ENCODE measurements at places on chromosomes 16 and 17.
A peak's percentile ranks its signal among the peaks of the same experiment; 100 is the strongest.

GRCh38 chr16:88769617-88770460 is 15.2 kb downstream of the PIEZO1 start:
- peak; percentile 39 for DNase-seq

DNA sequence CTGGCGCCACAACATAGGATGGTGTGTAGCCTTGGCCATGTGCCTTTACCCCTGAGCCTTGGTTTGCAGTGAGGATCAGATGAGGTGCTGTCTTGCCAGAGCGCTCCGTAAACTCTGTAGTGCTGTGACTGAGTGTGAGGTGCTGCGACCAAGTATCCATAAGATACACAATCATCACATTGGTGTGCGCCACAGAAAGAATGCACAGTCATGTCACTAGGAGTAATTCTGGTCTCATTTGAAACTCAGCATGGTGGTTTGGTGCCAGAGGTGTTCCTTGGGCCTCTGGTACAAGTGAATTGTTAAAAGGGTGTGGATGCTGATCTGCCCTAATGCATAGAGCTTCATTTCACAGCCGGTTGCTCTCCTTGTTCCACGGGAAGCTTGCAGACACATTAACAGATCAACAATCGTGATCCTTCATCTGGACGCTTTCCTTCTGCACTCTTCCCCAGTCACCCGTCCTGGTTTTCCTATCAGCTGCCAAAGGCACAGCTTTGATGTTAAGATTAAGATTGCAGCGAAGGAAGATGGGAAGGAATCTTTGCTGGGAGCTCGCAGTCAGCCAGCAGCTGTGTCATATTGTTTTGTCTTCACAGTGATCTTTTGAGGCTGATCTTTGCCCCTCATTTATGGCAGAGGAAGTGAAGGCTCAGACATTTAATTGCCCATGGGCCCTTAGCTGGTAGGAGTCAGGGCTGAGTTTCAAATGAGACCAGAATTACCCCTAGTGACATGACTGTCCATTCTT is 79.1 kb downstream of the KSR1 start:
- peak; percentile 33 for DNase-seq

- peak; percentile 57 for DNase-seq
Measured at GRCh38 chr16:46629331-46630219, 8.4 kb upstream of the SHCBP1 start.

DNA sequence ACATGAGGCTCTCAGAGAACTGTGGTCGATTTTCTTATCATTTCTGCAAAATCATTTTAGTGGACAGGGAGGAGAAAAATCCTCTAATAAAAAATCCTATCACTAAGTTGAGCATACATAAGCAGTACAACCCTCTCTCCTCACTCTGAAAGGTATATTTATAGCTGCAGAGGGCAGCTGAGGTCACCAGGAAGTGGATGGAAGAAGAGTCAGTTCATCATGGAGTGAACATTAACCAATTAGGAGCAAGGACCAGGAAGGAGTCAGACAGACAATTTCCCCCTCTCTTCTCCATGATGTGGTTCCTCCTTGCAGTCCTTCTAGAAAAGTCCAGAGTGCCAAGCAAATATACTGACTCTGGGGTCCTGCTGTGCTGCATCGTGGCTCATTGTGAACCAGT is 253.7 kb downstream of the TOX3 start:
- DNase-seq = no peak

- DNase-seq = no peak
Measured at GRCh38 chr17:11267999-11268575, 27.1 kb downstream of the SHISA6 start.

DNA sequence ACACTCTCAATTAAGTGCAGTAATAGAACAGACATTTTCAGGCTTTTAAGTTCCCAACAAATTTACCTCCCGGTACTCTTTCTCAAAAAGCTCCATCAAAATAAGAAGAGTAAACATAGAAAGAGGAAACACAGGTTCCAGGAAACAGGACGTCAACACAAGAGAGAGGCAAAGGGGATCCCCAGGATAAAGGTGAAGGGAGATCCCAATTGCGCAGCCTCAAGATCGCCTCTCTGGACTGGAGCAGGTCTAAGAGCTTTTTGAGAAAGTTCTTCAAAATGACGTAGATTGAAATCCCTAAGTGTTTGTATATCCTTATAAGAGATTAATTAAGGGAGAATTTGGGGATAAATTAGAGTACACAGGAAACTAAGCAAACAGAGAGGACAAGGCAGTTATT is 3.9 kb upstream of the FXR2 start:
- no peak for DNase-seq

DNA sequence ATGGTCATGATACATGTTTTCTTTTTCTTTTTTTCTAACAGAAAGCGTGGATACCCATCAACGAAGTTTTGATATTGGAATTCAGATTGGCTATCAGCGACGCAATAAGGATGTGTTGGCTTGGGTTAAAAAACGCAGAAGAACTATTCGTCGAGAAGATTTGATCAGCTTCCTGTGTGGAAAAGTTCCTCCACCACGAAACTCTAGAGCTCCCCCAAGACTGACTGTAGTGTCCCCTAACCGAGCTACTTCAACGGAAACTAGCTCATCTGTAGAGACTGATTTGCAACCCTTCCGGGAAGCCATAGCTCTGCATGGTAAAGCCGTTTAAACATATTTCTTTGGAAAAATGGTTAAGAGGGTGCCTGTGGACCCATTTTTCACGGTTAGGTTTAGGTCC is 11.5 kb downstream of the HAPSTR1 start:
- no peak for DNase-seq

- no peak for DNase-seq
Measured at GRCh38 chr17:42392692-42393415, 4.6 kb upstream of the STAT3 start.

- no peak for DNase-seq
Measured at GRCh38 chr16:9128346-9129342, 37.2 kb downstream of the HAPSTR1 start.

- peak; percentile 67 for DNase-seq
Measured at GRCh38 chr17:72613806-72614292, 478.6 kb downstream of the SLC39A11 start.

GRCh38 chr16:78291604-78292003 is 192.2 kb downstream of the WWOX start:
- DNase-seq = no peak

DNA sequence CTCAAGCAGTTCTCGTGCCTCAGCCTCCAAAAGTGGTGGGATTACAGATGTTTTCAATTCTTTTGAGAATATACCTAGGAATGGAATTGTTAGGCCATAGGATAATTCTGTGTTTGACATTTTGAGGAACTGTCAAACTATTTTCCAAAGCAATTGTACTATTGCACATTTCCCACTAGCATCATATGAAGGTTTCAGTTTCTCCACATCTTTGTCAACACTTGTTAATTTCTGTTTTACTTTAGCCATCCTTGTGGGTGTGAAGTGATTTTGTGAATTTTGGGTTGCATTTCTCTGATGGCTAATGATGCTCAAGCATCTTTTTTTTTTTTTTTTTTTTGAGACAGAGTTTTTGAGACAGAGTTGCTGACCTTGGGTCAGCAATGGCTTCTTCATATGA is 6.2 kb downstream of the NT5M start:
- DNase-seq = no peak

DNA sequence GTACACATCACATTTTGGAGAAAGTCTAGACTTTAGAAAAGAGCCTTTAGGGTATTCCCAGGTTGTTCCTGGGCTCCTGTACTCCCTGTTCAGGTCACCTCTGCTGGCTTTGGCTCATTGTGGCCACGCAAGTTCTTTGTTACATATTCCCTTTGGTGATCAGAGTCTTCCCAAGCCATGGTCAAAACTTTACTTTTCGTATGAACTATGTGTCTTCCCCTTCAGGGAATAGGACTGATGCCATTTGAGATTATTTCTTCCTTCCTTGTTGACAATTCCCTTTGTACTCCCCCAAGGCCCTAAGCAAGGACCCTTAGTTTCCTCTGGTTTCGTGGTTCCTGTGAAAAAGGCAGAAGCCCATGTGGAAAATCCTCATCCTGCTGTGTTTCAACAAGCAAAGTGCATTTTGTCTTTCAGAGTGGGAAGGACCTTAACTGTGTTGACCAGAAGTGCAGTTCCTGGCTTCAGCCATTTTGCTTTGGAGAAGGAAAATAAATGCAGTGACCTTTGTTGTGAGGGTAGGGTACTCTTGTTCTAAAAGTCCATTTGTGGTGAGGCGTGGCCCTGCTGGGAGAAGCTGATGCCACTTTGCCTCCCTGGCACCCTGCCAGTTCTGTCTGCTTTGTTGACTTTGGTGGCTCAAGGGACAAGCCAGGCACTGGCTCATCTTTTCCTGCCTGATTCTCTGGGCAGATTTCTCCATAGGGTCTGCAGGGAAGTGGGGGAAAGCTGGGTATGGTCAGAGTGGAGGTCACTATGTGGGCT is 55.1 kb downstream of the ZNRF1 start:
- no peak for DNase-seq

DNA sequence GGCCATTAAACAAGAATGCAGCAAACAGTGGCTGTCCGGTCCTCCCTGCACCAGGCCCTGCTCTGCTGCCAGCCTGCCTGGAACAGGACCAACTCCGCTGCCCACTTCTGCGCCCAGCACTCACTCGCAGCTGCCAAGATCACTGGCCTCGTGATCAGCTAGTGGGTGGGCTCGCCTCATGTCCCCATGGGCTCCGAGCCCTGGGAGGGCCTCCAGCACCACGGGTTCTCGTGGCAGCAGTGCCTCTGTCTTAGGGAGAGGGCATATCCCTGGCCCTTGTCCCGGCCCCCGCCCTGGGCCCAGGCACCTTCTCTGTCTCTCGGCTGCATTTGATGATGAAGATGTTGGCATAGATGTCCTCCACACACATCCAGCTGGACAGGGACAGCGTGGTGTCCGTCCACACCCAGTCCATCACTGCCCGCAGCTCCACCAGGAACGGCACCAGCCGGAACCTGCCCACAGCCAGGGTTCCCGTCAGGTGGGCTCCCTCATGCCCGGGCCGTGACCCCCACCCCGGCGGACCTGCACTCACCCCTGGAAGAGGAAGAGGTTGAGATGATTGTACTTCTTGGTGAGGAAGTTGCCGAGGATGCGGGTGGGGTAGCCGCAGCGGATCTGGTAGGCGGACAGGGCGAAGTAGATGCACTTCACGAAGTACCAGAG is 13.1 kb downstream of the CTU2 start:
- no peak for DNase-seq

DNA sequence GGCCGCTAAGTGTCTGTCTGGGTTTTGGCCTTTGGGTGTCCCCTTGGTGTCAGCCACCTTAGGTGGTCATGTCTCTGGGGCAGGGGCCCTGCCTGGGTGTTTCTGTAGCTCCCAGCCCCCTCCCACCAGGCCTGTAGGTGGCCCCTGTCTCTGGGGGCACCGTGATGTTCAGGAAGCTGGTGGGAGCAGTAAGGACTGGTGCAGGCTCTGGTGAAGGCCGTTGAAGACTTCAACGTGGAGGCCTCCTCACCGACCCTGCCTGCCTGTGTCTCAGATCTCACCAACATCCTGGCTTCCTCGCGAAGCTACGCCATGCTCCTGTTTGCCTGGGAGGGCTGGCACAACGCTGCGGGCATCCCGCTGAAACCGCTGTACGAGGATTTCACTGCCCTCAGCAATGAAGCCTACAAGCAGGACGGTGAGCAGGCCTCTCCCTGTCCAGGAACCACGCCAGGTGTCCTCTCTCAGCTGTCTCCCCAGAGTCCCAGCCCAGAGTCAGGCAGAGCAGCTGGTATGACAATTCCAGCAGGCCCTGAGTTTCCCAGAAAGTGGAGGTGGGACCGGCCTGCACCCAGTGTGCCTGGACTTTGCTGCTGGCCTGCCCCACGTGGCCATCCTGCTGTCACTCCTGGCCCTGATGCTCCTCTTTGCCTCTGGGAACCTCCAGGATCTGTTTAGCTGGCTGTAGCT is 2.8 kb downstream of the ACE start:
- DNase-seq = no peak

GRCh38 chr17:7711051-7711755 is 6.2 kb downstream of the EFNB3 start:
- no peak for DNase-seq

DNA sequence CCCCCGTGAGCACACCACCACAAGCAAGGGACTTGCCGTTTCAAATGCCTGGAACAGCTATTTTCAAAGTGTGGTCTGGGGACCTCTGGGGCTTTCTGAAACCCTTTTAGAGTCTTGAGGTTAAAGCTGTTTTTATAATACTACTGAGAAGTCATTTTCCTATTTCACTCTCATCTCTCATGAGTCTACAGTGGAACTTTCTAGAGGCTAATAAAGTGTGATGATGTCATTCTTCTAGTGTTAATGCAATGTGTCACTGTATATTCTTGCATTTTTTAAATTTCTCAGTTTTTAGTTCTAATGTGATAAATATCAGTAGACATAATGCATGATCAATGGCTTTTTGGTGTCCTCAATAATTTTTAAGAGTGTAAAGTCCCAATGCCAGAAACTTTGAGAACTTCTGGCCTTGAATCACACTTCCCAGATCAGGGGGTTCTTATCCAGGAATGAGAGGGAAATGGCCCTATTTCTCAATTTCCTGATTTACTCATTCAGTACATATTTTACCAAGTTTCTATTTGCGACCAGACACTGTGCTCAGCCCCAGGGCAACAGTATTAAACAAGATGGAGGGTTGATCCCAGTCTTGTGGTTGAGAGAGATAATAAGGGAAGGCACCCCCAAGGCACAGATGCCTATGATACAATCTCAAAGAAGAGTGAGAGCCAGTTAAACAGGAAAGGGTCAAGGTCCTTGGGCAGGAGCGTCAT is 444.0 kb downstream of the HS3ST3B1 start:
- peak; percentile 19 for DNase-seq

- no peak for DNase-seq
Measured at GRCh38 chr17:68179236-68179925, 68.5 kb upstream of the AMZ2 start.

- no peak for DNase-seq
Measured at GRCh38 chr17:58870747-58871146, 115.1 kb downstream of the PPM1E start.

- no peak for DNase-seq
Measured at GRCh38 chr16:50386774-50387173, 18.0 kb upstream of the BRD7 start.

GRCh38 chr16:11791144-11791828 is 5.8 kb downstream of the ZC3H7A start:
- no peak for DNase-seq

GRCh38 chr16:22684574-22685458 is 129.1 kb upstream of the HS3ST2 start:
- peak; percentile 29 for DNase-seq

- no peak for DNase-seq
Measured at GRCh38 chr17:78276098-78276887, 44.9 kb downstream of the TMEM235 start.

GRCh38 chr16:5621826-5622225 is 524.2 kb upstream of the EEF2KMT start:
- no peak for DNase-seq

- no peak for DNase-seq
Measured at GRCh38 chr17:44966348-44967025, 1.6 kb downstream of the C1QL1 start.

DNA sequence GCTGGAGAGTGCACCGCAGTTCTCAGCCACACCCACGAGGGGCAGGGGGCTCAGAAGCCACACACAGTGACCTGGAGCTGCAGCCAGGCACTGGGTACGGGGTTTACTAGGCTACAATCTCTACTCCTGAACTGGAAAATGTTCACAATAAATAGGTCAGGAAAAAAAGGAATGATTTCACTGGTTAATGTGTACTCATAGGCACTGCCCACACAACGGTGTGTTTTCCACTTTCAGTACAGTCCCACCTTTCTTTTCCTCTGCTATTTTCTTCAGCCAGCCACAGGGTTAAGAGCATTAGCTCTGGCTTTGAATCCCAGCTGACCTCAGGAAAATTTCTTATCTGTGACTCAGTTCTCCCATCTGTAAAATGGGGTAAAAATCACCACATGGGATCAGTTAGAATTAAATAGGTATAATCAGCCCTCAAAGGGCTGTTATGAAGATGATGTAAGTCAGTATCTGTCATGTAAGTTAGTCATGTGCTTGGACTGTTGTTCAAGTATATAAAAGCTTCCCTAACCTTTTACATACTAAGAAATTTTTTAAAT is 35.7 kb downstream of the ZCCHC14 start:
- no peak for DNase-seq

Data from astrocyte of the spinal cord (primary cell).